Mucosa of descending colon (tissue), 3 donors: ENCODE measurements at places on chromosomes 5 and 9.

GRCh38 chr5:11075035-11075805 lies 314.2 kb upstream of the DAP start:
- DNase-seq, result no peak

GRCh38 chr5:170360709-170361108 lies 28.5 kb downstream of the KCNMB1 start:
- DNase-seq, result no peak

- DNase-seq, result no peak
Observed at GRCh38 chr5:59656351-59657254, 236.9 kb downstream of the PDE4D start.

DNA sequence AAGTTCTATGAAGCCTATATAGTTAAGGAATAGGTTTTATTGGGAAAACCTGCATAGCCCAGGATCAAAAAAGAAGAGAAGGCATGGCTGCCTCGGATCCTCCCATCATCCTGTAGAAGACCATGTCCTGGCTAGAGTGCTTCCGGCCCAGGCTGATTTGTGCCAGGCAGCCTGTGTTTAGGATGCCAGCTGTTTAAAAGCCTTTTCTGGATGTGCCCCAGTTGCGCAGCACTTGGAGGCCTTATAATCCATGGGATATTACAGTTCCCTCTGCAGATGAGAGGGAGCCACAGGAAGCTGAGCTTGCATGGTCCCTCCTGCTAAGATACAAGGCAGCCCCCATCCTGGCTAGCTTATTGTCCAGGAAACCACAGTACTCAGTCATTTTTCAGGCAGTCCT lies 97.9 kb downstream of the CHSY3 start:
- DNase-seq, result no peak

DNA sequence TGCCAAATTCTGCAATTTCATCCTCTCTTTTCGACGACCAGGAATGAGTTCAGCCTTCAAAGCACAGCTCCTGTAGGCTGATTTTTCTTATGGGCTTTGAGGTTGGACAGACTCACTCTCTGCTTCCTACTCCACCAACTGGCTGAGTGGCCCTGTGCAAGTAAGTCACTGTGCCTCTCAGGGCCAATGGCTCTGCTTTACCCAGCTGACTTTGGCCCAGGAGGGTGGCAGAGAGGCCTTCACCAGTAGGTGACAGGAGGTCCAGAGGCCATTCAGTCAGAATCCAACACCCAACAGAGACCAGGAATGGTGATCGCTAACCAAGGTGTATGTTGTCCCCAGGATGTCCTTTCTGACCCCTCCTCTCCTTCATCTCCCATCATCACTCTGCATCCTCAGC lies 49.5 kb upstream of the ALDH1B1 start:
- DNase-seq, result no peak

DNA sequence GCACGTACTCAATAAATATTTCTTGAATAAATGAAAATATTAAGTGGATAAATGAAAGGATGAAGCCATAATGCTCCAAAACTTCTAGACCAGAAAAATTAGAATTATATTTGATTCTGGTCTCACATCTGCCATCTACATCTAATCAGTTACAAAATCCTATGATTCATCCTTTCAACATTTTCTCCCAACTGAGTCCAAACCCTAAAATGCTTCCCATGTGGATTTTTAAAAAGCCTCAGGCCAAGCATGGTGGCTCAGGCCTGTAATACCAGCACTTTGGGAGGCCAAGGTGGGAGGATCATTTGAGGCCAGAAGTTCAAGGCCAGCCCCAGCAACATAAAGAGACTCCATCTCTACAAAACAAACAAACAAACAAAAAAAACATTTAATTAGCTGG lies 31.6 kb upstream of the FST start:
- no peak for DNase-seq

- no peak for DNase-seq
Observed at GRCh38 chr5:133381571-133382365, 230.6 kb downstream of the FSTL4 start.

DNA sequence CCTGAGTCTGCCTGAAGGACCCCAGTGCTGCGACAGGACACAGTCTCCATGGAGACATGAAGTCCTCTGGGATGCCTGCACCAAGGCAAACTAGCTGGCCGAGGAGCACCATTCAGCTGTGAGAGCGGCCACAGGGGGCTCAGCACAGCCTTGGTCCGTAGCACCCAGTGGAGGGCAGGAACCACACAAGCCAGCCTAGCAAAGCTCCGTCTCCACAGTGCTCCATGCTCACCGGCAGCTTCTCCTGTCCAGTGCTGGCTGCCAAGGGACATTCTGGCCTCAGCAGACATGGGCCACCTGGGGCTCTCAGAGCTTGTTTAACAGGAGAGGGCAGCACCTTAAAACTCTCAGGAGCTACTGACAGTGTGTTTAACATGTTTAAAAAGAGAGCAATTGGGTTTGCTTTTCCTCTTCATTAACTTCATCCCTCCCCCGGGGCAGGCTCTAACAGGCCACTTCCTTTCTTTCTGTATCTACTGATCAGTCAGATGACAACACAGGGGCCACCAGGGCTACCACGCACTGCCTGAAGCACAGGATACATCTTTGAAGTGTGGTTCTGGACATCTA lies 57.0 kb downstream of the SECISBP2 start:
- no peak for DNase-seq

GRCh38 chr5:56647099-56647850 lies 168.1 kb upstream of the MAP3K1 start:
- no peak for DNase-seq

- no peak for DNase-seq
Observed at GRCh38 chr9:126604059-126605055, 9.4 kb upstream of the LMX1B start.

- no peak for DNase-seq
Observed at GRCh38 chr9:130054325-130054786, 650 bp downstream of the GPR107 start.

- peak; percentile 78 for DNase-seq
Observed at GRCh38 chr9:33202552-33203201, 35.5 kb upstream of the B4GALT1 start.

DNA sequence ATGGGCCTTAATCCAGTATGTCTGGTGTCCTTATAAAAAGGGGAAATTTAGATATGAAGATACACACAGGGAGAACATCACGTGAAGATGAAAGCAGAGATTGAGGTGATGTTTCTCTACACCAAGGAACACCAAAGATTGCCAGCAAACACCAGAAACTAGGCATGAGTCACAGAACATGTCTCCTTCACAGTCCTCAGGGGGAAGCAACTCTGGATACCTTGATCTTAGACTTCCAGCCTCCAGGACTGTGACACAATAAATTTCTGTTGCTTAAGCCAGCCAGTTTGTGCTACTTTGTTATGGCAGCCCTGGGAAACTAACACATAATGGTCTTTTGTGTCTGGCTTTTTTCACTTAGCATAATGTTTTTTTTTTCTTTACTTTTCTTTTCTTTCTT lies 41.2 kb upstream of the STRBP start:
- no peak for DNase-seq

DNA sequence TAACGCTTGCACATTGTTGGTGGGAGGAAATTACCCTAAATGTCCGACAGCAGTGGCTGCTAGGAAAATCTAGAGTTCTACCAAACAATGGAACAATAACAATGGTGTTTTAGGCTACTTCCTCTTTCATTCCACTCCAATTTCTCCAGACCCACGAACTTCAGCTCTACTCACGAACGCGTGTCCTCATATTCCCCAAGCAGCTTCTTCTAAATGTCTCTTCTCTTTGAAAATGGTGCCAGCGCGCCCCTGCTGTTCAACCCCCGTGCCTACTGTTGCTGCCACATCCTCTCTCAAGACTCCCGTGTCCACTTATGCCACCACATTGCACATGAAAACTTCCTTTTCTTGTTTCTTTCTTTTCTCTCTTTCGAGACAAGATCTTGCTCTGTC lies 25.6 kb downstream of the OR2V2 start:
- no peak for DNase-seq

GRCh38 chr9:84153885-84154284 lies 173.3 kb downstream of the RMI1 start:
- DNase-seq, result no peak

DNA sequence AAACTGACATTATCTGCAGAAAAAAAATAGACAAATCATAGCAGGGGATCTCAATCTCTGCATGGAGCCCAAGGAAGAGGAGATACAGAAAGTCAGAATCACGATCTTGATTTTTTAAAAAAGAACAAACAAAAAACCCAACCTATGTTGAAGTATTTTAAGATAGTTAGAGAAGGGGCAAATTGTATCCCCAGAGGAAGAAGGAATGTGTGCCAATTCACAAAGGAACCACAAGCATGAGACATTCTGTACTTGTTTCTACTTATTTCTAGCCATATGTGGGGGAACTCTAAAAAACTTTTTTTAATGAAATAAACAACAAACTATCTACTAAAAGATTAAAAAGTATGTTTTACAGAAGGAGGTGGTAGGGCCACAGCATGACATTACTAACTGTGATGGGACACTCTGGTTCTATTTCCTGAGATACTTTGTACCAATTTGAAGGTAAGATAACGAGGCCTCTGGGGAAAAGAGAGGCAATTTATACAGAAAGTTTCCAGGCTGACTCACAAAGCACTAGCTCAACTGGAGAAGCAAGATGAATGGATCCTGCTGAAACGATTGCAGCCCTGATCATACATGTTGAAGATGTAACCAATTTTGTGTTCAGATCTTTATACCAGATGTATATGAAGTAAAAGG lies 22.5 kb downstream of the RANBP3L start:
- no peak for DNase-seq

- no peak for DNase-seq
Observed at GRCh38 chr5:84197538-84197937, 187.1 kb downstream of the EDIL3 start.

DNA sequence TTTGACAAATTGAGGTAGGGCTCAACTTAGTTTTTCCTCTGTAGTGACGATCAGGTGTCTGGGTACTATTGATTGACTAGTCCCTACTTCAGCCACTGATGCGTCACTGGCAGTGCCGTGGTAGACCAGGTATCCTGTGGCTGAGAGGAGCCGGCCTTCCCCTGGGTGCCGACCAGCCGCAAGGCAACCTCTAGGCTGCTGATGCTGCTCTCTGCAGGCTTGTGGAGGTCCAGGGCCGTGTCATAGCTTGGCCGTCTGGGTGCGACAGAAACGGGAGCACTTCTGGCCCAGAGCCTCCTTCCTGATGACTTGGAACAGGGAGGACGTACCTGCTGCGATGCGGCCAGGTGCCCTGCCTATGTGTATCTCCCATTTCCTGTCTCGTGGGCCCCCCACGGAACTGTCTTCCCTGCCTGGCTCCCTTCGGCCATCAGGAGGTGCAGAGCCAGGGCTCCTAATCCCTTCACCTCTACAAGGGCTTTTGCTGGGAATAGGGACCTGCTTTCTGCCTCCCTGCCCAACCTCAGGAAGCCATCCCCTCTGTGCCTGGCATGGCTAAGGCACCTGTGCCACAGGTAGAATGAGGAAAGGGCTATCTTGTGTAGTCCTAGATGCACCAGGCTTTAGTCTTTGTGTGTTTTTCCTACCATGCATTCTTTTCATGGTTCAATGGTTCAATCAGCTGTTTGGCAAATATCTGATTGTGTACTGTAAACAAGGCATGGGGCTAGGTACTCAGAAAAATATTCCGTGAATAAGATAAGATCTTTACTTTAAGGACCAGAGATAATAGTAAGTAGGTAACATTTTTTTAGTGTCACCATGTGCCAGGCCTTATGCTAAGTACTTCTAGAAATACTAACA lies 44.6 kb downstream of the MVB12B start:
- no peak for DNase-seq

DNA sequence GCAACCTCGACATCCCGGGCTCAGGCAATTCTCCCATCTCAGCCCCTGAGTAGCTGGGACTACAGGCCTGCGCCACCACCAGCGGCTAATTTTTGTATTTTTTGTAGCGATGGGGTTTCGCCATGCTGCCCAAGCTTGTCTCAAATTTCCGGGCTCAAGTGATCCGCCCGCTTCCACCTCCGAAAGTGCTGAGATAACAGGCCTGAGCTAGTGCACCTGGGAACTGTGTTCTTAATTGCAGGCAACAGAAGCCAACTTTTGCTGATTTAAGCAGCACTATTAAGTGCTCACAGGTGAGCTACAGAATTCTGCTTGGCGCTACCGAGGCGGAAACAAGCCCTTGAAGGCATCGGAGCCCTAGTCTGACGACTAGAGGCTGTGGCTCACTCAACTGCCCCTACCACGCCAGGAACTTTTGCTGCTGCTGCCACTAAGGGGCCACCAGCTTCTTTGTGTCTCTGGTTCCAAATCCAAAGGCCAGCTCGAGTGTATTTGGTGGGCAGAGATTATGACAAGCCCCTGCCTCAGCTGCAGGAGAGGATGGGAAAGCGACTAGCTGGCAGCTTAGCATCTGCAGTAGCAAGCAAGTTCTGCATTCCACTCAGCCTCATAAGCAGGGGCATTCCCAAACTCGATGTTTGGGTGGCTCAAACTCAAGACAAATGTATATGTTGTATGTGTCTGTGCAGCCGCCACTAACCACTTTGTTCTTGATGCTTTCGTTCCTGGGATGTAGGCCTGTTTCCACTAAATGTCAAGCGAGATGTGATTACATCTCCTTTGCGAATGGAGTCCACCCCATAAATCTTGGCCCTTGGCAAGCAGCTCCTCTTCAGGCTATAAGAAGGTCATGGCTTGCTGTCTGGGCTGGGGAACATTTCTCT lies 10.6 kb upstream of the HMCN2 start:
- DNase-seq, result no peak

GRCh38 chr5:142825378-142826089 lies 55.4 kb downstream of the ARHGAP26 start:
- DNase-seq, result peak; percentile 70

- no peak for DNase-seq
Observed at GRCh38 chr5:132069561-132069960, 4.0 kb upstream of the CSF2 start.

DNA sequence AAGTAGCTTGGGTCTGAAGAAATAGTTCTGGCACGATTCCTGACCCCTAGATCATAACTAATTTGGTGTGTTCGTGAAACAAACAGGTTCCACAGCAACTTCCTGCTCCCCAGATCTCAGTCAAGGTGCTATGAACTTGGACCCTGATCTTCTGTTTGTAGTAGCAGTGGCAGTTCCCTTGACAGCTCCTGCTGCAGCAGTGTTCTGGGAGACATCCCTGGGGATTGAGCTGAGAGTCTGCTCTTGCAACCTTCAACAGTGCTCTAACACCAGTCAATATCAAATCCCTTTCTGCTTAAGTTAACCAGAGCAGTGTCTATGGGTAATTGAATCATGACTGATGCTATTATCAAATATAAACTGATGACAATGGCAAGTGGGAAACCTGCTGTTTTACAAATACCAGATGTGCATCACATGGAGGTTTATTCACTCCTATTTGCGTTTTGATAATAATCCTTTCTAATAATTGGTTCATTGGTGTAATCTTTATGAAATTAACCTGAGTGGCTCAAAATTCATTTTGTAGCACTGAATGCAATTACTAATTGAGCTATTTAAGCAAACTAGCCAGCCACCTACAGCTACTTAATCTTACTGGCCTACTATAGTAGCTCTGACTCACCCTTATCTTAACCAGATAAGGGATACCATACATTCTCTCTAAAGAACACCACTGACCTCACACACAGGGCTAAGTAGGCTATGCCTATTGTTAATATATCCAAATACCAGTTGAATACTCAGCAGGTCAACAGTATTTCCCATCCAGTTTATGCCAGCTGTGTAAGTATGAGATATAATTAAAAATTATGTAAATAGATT lies 21.9 kb downstream of the KDM4C start:
- DNase-seq, result peak; percentile 28
